Cerebellar nuclear complex (tissue), 1 donor: ENCODE measurements at places on chromosomes 16 and 17.

DNA sequence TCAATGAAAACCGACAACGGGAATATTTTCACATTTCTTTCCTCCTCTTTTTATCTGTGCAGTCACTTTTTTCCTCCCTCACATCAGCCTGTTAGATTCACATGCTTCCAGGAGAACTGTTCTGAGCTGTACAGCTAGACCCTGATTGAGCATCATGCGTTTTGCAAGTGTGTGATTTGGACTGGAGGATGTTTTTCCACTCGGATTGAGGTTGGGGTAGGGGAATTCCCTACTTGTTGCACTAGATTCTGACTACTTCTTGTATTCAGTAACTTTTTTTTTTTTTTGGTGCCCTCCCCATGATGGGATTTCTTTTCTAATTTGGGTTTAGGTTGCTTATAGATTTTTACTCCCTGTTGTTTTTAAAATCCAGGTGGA lies 4.8 kb downstream of the MSI2 start:
- no peak for DNase-seq

DNA sequence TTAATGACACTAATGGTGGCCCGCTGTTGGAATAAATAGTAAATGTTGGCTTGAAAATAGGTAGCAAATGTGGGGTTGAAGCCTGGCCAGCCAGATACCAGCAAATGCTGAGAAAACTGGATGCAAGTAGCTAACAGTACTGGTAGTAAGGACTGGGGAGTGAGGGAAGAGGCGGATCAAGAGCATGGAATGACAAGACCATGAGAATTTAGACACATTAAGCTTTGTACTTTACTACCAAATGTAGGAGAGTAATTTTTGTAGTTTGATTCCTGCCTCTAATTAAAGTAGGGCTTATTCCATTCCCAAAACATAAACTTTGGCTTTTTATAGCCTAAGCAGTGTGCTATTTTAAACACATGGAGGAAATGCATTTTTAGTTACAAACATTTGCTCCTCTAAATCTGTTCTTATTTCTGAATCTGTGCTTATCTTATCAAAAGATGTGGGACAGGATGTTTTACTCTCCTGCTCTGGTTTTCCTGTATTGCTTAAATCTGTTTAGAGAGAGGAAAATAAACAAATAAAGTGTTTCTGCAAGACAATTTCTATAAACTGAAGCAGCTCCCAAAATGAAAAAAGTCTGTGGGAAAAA lies 44.1 kb downstream of the CFDP1 start:
- DNase-seq = no peak

- no peak for DNase-seq
Measured at GRCh38 chr16:50675686-50676610, 5.2 kb downstream of the SNX20 start.

GRCh38 chr16:78209951-78210661 lies 110.7 kb downstream of the WWOX start:
- no peak for DNase-seq

DNA sequence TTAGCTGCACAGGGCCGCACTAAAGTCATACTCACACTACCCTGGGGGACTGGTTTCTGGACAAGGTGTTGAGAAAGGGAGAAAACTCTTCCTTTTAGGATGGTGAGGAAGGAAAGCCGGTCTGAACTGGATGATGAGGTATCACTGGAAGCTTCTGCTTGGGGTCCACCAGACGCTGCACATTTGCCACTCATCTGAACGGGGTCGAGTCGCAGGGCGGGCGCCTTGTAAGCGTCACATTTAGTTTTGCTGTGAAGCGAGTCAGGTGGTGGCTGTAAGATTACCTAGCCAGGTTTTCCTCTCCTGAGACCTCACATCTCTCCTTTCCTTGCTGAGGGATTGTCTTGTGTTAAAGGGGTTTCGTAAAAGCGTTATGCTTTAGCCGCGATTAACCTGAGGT lies 2.3 kb downstream of the JPT2 start:
- DNase-seq = no peak

- no peak for DNase-seq
Measured at GRCh38 chr17:64042700-64043485, 22.5 kb upstream of the ICAM2 start.
